ENCODE measurements at places on chromosomes 13 and 19.

DNA sequence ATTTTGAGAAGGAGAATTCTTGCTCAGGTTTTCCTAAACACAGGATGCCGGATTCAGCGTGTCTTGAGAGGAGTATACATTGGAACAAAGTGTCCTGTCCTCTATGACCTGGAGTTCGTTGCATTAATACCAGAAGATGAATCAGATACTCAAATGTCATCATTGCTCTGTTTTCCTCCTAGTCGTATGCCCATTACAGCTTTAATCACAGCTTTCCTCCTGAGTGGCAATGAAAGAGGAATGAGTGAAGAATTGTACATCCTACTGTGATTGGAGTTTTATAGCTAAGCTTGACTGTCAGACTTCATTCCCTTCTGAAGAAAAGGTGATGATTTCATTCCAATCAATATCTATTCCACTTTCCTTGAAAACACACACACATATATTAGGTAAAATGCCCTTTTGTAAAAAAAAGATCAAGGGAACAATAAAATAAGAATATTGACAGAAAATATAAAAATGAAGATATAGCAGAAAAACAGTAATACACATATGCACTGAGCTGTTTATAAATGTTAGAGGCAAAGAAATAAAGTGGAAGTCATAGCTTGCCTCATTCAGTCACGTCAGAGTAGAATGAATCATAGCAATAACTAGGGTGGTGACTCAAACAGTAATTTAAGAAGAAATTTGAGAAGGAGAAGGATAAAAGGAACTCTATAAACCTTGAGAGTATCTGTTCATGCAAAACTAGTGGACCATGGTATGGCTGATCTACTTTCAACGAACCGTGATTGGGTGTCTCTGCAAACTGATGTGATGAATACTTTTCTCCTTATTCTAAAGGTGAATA, 501.5 kb downstream of the SUCLA2 start:
- DNase-seq, result no peak

DNA sequence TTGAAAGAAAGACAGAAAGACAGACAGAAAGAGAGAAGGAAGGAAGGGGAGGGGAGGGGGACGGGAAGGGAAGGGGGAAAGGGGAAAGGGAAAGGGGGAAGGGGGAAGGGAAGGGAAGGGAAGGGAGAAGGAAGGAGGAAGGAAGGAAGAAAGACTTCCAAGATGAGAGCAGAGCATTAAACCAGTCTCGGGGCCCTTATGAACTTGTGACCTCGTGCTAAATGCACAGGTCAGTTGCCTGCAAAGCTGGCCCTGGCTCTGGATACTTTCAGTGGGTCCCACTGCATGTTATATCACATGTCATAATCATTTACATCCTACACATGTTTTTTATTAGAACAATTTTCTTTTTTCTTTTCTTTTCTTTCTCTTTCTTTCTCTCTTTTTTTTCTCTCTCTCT, 24.2 kb upstream of the ABCC4 start:
- DNase-seq, result no peak

DNA sequence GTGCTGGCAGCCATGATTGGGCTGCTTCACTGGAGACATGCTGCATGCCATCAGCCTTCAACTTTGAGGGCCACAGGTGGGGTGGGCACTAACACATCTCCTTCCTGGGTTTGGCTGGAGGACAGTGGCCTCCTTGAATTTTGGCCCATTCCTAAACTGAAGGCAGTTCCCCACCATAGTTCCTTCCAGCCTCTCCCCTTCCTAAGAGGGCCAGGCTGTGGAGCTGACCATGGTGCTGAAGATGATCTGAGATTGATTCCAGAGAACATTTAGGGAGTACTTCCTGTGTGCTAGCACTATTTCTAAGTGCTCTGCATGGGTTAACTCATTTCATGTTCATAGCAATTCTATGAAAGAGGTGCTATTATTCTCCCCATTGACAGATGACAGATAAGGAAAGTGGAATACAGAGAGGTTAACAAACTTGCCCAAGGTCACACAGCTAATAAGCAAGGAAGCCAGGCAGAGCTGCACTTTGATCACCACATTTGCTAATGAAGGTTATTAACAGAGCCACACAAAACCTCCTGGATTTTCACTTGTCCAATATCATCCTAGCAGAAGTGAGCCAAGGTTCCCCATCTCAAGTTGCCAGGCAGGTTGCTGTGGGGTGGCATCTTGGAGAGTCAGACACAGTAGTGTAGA, 175.3 kb downstream of the ZIC5 start:
- no peak for DNase-seq

DNA sequence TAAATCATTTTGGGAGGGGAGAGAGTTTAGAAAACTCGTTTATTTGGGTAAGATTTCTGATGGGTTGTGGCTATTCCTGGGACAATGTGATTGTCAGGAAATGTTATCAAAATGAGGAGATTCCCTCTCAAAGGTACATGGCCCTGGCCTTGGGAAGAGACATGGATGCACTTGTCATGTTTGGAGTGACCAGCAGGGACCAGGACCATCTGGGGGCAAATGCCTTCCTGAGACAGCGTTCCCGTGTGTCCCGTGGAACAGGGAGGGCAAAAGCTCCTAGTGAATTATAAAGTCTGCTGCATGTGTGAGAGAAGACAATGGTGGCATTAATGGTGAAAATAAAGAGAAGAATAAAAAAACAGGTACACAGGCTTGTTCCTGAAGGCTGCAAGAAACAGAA, 317.3 kb downstream of the ZNF536 start:
- no peak for DNase-seq

DNA sequence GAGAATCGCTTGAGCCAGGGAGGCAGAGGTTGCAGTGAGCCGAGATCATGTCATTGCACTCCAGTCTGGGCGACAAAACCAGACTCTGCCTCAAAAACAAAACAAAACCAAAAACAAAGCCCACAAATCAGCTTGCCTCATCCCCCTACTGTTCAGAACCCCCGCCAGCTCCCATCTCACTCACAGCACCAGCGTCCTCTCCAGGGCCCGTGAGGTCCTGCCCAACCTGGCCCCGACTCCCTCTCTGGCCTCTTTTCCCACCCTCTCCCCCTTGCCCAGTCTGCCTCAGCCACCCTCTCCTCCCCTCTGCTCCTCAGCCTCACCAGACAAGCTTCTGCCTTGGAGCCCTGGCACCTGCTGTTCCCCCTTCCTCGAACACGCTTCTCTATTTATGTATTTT, 3.8 kb downstream of the SLC8A2 start:
- DNase-seq, result no peak

DNA sequence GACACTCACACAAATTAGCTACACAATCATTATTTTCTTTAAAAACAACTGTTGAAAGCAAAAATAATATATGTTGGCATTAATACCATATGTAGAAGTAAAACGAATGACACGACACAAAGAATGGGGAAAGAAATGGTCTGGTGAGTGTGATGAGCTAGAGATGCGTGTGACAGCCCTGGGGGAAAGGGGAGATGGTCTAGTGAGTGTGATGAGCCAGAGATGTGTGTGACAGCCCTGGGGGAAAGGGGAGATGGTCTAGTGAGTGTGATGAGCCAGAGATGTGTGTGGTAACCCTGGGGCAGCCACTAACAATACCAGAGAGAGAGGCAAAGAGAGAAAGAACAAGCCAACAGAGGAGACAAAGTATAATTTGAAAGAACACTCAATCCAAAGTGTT, 22.3 kb upstream of the LAMP1 start:
- no peak for DNase-seq
